NCI-H82 (cell line): ENCODE measurements at places on chromosomes 5 and 9.

GRCh38 chr5:125011419-125011818 lies 265.0 kb upstream of the ZNF608 start:
- DNase-seq: no peak

DNA sequence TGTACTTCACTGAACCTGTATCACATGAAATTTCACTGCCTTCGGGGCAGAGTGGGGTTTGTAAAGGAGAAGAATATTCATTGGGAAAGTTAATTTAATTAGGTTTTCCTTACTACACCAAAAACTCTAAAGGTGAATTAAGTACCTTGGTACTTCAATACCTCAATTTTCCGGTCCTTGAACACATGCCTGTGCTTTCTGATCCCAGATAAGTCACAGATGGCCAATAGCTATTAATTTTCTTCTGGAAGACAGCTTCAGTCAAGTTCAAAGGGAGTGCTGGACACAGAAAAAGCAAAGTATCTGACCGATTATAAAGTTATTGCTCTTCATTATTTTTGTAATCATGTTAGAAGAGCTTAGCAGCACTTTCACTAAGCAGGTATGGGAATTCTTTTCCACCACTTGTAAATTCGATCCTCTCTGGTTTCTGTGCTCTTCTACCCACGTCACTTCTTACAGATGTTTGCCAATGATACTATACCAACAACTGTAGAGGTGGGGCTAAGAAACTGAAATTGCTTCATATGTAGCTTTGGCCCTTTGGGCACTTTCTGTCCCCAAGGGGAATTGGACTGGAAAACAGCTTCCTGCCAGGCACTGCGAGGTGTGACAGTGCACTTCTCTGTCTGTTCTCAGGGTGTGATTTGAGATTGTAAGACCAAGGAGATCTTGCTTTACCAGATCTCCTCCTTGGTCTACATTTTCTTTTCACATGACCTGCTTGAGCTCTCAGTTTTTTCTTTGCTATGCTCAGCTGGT lies 164.0 kb downstream of the CCDC192 start:
- peak; percentile 39 for DNase-seq

DNA sequence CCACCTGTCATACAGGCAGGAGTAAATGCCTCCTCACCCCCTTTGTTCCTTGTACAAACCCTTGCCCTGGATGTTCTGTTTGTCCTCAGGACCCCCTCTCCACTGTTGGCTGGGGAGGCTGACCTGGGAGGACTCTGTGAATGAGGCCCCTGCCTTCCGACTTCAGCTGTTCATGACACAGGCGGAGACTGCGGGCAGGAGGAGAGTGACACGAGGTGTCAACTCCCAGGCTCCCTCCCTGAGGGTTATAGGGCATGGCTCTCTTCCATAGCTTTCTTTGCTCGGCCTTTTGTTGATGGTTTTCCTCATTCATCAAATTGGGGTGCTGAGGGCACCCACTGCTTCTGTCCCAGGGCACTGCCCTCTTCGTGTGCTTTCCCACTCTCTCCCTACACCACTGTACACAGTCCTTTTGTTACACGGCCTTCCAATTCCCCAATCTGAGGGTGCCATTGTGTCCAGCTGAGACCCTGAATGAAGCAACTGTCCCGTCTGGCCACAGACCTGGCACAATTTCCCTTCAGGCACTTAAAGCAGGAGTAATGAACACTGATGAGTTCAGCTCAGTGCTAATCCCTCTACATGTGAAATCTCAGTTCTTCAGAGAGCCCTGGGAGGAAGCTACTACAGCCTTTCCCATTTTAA lies 33.8 kb downstream of the KCNIP1 start:
- DNase-seq: no peak

GRCh38 chr5:56282216-56282615 lies 49.1 kb upstream of the ANKRD55 start:
- no peak for DNase-seq

DNA sequence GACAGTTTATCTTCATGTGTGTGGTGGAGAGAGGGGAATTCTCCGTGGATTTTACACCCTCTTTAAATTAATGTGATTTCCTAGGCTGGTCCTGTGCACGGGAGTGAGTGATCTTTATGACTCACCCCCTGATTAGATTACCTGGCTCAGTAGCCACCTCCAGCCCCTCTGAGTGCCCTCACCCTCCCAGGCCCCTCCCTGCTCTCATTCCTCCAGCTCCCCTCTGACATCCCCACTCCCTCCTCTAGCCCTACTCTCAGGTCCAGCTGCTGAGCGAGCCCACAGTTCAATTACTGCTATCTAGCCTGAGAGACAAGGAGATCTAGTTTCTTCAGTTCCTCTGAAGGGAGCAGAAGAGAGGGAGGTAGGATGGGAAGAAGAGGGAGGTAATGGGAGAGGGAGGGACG lies 61.8 kb upstream of the ARAP3 start:
- no peak for DNase-seq

DNA sequence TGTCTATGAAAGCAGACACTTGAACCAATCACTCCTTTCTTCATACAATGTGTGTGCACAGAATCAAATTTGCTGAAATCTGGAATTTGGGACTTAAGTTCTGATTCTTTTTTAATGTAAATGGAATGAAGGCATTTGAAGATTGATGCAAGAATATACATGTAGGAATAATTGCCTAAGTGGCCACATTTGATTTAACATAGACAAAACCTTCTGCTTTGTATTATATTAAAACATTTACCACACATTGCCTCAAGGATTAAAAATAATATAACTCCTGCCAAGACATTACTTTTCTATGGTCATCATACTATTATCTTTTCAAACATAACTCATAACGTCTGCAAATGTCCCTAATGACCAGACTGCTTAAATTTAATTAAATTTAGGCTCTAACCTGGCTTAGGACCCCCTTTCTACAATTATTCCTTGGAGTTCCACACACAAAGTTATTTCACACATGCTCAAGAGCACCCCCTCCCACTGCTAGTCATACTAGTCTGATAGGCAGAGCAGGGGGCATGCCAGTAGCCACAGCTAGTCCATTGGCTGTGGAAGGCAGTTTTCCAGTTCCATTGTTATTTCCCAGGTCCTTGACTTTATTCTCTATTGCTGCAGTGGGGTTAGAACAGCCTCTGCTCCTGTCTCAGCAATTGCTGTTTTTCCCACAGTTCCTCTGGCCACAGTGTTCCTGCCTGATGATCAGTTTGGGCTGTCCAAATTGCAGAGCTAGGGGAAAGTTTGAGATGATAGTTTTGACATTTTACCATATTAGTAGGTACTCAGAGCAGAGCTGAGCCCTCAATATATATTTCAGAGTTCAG lies 360.6 kb upstream of the GRAMD2B start:
- DNase-seq: no peak

GRCh38 chr9:105994970-105995369 lies 300.6 kb downstream of the TMEM38B start:
- DNase-seq: no peak

DNA sequence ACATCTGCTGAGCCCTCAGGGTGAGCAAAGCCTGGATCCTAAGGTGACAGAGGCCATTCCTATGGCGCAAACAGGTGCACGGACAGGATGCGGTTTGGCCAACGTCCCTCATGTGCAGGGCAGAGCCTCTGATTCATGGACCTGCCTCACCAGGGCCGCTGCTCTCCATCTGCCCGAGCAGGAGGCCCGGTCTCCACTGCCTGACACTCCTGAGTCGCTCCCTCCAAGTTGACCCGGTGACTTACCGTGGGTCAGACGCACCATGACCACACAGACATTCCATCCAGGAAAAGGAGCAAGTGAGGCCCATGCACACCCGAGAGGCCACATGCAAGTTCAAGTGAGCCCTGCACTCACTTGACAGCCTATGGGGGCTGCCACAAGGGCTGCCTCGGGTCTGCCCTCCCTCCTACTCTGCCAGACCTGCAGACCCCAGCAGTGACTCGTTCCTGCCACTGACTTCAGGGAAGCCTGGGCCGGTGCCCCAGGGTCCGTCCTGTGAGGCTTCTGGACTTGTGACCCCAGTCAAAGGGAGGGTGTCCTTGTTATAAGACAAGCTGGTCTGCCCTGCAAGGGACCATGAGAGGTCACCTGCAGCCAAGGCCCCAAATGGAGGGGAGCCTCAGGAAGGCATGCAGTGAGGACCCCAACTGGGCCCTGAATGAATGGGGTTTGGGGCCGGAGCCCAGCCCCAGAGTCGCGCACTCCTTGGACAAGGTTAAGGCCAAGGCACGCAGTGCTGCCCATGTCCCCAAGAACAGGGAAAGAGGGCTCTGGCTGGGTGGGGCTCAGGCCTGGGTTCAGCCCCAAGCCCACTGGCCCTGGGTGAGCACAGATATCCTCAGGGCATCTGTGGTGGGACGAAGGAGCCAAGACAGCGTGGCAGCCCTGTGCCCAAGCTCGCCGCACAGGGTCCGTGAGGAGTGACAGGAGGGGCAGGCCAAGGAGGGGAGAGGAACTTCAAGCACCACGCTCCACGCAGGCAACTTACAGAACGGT lies 10.1 kb downstream of the BRD3OS start:
- no peak for DNase-seq

DNA sequence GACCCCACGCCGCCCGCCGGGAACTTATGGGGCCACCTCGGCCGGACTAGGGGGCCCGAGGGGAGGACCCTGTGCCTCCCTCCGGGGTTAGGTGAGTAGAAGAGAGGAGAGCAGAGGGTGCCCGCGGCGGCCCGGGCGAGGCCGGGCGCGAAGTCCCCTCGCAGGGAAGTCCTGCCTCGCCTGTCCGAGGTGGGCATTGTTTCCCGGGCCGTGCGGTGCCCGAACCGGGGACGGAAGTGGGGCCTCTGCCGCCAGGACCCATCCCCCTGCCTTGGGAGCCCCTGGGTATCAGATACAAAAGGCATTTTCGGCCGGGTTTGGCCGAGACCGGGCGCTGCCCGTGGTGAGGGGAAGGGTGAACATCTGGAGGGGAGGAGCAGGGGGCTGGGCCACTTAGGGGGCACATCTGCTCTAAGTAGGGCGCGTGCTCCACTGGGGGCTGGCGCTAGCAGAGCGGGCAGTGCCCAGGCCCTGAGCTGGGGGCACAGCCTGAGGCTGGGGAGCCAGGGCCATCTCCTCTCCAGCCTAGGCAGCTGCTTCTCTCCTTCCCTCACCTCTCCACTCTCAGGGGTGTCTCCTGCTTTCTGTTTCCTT lies 48.2 kb downstream of the DAB2IP start:
- DNase-seq: peak; percentile 47
